Karpas-422 (cell line): ENCODE measurements at places on chromosomes 7 and 10. TPM values are rescaled to one million over a fixed set of nuclear protein-coding genes. Genes with fewer than 3 reads are reported as not detected.

Gene ZNF511
- total RNA-seq, result 14.0 and 38.6 TPM in 2 replicates

GRCh38 chr10:22475651-22476600, 130.6 kb downstream of the SPAG6 start:
- H3K4me3 ChIP-seq, result no peak overlapping the region
- DNase-seq, result no peak
- no peaks in the 10 kb centered on the region for H3K27me3 ChIP-seq
- H3K4me1 ChIP-seq, result no peaks in the 10 kb centered on the region
- no peak overlapping the region for H3K27ac ChIP-seq
- H3K36me3 ChIP-seq, result no peaks in the 10 kb centered on the region

Gene PTPN20
- total RNA-seq, result not detected in 2 replicates

DNA sequence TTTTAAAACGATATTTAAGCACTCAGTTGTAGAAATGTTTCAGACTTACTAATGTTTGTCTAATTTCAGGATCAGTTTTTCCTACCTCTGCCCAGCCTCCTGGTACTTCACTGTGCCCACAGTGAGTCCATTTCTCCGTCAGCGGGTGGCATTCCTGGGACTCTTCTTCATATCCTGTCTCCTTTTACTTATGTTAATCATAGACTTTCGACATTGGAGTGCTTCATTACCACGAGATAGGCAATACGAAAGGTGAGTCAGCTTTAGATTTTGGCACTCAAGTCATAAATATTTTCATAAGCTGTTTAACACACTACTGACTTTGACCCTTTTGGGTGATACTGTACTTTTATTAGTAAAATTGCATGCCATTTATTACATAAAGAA, 2.1 kb downstream of the ENTPD7 start:
- H3K4me3 ChIP-seq, result no peak overlapping the region
- H3K4me1 ChIP-seq, result peaks cover 19% of the 10 kb centered on the region
- no peaks in the 10 kb centered on the region; the same call in 1 of the 2 replicates for H3K36me3 ChIP-seq
- H3K27ac ChIP-seq, result no peak overlapping the region
- DNase-seq, result no peak

Gene RBP3
- not detected in 2 replicates for total RNA-seq

DNA sequence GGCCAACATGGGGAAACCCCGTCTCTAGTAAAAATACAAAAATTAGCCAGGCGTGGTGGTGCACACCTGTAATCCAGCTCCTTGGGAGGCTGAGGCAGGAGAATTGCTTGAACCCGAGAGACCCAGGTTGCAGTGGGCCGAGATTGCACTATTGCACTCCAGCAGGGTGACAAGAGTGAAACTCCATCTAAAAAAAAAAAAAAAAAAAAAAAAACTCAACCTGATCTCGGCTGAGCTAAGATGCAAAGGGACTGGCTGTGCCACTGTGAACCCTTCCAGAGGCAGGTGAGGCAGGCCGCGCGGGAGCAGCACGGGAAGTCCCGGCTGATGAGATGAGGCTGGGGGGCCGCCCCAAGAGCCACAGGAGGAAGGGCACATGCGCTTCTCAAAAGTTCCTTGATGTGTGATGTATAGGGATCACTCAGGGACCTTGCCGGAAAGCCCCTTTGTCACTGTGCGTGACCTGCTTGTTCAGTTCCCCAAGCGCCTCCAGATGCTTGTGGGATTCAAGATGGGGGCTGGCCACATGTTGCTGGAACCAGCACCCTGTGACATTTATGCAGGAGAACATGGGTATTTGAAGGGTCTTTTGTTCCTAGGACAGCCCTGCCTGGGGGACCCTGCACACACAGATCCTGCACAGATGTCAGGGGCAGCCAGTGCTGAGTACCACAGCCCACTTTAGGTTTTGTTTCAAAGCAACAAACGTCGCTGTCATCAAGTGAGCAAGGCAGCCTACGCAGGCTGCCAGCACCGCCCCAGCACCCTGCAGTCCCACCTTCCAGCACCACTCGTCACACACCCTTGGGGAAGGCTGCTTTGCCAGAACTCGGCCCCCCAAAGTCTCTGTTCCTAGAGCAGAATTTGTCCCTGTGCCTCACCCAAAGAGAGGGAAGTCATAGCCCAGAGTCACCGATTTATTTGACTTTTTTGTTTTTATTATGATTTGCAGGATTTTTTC, 74.8 kb upstream of the SH2B2 start:
- peaks cover 31% of the 10 kb centered on the region for H3K4me1 ChIP-seq
- no peak overlapping the region for H3K4me3 ChIP-seq
- peak overlapping the region; percentile 56 for H3K27ac ChIP-seq
- no peak for DNase-seq

DNA sequence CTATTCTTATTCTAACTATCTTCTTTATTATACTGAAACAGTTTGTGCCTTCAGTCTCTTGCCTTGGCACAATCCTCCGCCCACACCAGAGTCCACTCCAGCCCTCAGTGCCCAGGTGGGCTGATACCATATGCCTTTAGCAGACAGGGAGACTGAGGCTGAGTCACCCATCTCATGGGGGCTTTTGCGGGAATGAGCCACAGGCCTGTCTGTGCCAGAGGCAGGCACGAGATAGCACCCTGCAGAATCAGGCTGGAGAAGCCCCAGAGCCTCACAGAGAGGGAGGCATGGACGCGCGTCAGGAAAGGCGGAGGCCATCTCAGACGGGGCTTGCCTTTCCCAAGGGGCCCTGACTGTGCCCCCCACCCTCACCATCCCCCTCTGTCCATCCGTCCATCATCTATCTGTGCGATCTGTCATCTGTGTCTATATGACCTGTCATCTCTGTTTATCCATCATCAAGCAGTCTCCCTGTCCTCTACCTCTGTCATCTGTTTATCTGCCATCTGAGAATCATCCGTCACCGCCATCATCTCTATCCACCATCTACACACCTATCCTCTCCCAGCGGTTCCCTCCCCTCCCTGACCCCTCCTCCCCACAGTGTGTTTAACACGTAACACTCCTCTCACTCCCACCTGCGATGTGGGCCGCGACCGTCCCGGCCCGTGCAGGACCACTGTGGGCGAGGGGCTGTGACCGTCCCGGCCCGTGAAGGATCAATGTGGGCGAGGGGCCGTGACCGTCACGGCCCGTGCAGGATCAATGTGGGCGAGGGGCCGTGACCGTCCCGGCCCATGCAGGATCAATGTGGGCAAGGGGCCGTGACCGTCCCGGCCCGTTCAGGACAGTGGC, 7.3 kb upstream of the ADAP1 start:
- no peaks in the 10 kb centered on the region for H3K36me3 ChIP-seq
- H3K27me3 ChIP-seq, result no peaks in the 10 kb centered on the region
- DNase-seq, result no peak
- no peak overlapping the region for H3K27ac ChIP-seq

Gene FAM25C
- not detected in 2 replicates for total RNA-seq

GRCh38 chr7:88115258-88115796, 104.5 kb downstream of the SRI start:
- no peaks in the 10 kb centered on the region for H3K4me1 ChIP-seq
- no peak overlapping the region for H3K4me3 ChIP-seq
- no peak overlapping the region for H3K27ac ChIP-seq
- no peak for DNase-seq
